Ovary (tissue), 10 donors: ENCODE measurements at places on chromosomes 16 and 17. TPM values are rescaled to one million over a fixed set of nuclear protein-coding genes. Genes with fewer than 3 reads are reported as not detected.

- no peak for DNase-seq
- no peaks in the 10 kb centered on the region for H3K36me3 ChIP-seq
- H3K27me3 ChIP-seq = no peaks in the 10 kb centered on the region
- H3K4me1 ChIP-seq = no peaks in the 10 kb centered on the region
Measured at GRCh38 chr16:69036399-69037091, 68.9 kb upstream of the HAS3 start.

DNA sequence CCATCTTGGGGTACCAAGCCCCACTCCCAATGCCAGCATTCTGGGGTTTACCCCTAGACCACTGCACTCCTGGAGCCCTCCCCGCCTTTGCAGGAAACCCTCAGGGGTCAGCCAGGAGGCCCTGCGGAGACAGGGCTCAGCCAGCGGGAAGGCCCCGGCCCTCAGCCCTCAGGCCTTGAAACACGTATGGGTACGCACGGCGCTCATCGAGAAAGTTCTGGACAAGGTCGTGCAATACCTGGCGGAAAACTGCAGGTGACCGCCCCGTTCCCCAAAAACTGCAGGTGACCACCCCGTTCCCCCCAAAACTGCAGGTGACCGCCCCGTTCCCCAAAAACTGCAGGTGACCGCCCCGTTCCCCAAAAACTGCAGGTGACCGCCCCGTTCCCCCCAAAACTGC, 24.7 kb downstream of the SGSM2 start:
- H3K27me3 ChIP-seq = no peaks in the 10 kb centered on the region
- H3K36me3 ChIP-seq = no peaks in the 10 kb centered on the region
- H3K4me3 ChIP-seq = no peak overlapping the region
- DNase-seq = no peak
- no peak overlapping the region for H3K27ac ChIP-seq
- H3K4me1 ChIP-seq = no peaks in the 10 kb centered on the region

GRCh38 chr17:35052241-35052610, 11.3 kb downstream of the RFFL start:
- no peaks in the 10 kb centered on the region for H3K27me3 ChIP-seq
- H3K4me3 ChIP-seq = no peak overlapping the region
- H3K36me3 ChIP-seq = no peaks in the 10 kb centered on the region
- H3K4me1 ChIP-seq = no peaks in the 10 kb centered on the region
- DNase-seq = no peak

DNA sequence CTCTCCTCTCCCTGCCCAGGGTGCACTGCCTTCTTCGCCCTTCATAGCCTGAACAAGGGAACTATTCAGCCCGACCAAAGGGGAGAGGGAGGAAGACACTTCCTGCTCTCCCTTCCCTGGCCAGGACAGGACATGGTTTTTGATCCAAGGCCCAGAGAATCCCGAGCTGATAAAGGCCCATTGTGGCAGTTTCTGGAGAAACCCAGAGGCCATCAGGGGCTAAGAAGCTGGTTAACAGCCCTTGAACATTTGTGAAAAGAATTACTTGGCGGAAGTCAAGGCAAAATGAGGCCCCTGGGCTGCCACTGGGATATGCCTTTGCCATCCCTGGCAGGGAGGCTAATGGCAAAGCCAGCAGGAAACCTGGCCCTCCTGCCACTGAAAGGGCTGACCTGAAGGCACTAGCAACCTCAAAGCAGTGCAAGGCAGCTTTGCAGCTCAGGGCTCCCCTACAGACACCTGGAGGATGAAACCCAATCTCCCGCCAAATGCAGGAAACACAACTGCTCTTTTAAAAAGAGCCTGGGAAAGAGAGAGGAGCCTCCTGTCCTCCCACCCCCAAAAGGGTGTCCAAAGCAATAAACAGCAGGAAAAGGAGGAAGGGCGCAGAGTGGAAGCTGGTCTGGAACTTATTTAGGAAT, 12.6 kb downstream of the PHB1 start:
- no peaks in the 10 kb centered on the region for H3K4me1 ChIP-seq
- no peaks in the 10 kb centered on the region for H3K36me3 ChIP-seq
- no peak overlapping the region for H3K4me3 ChIP-seq
- no peaks in the 10 kb centered on the region for H3K27me3 ChIP-seq
- H3K27ac ChIP-seq = no peak overlapping the region

The CCL8 gene
- polyA plus RNA-seq = 0.22 TPM

The TMIGD1 gene
- polyA plus RNA-seq = not detected

DNA sequence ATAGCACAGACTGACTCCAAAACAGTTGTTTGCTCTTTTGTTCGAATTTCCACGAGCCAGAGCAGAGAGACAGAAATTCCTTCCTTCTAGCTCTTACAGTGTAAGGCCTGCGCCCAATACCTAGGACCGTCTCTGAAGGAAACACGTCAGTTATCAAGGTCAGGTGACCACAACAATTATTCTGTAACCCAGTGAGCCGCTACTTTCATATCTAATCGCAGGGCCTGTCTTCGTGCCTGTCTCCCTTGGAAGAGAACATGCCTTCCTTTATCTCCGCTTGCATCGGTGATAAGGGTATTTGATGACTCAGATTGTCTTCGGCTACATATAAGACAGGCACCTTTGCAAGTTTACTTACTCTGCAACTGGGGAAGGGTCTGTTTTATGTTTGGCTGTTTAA, 288.0 kb downstream of the MAF start:
- no peak overlapping the region for H3K27ac ChIP-seq
- no peaks in the 10 kb centered on the region for H3K36me3 ChIP-seq
- DNase-seq = no peak
- no peaks in the 10 kb centered on the region for H3K27me3 ChIP-seq
- peaks cover 1% of the 10 kb centered on the region for H3K4me1 ChIP-seq

- DNase-seq = no peak
- no peaks in the 10 kb centered on the region for H3K4me1 ChIP-seq
- H3K4me3 ChIP-seq = no peak overlapping the region
- H3K27me3 ChIP-seq = no peaks in the 10 kb centered on the region
- no peaks in the 10 kb centered on the region for H3K36me3 ChIP-seq
Measured at GRCh38 chr16:58647107-58647506, 17.5 kb upstream of the CNOT1 start.

DNA sequence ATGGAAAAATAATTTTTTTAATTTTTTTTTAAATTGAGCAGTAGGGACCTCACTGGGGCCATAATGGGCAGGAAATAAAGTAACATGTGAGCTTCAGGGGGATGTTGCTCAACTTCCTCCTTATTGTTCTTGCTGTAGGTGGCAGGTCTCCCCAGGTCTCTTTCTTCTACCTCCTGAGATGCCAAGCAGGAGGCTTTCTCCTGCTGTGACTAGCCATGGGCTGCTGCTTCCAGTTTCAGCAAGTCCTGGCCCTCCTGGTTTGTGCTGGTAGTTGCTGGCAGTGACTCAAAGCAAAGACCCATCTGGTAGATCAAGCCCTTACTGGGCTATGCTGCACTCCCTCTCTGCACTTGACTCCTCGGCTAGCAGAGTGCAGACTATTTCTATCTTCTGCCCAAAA, 2.3 kb downstream of the DPEP2NB start:
- no peaks in the 10 kb centered on the region for H3K27me3 ChIP-seq
- H3K27ac ChIP-seq = no peak overlapping the region
- H3K36me3 ChIP-seq = no peaks in the 10 kb centered on the region
- DNase-seq = no peak
- H3K4me3 ChIP-seq = no peak overlapping the region

The C16orf46 gene
- polyA plus RNA-seq = 0.37 TPM
